ENCODE measurements at places on chromosomes 3 and 15. TPM values are rescaled to one million over a fixed set of nuclear protein-coding genes. Genes with fewer than 3 reads are reported as not detected.

DNA sequence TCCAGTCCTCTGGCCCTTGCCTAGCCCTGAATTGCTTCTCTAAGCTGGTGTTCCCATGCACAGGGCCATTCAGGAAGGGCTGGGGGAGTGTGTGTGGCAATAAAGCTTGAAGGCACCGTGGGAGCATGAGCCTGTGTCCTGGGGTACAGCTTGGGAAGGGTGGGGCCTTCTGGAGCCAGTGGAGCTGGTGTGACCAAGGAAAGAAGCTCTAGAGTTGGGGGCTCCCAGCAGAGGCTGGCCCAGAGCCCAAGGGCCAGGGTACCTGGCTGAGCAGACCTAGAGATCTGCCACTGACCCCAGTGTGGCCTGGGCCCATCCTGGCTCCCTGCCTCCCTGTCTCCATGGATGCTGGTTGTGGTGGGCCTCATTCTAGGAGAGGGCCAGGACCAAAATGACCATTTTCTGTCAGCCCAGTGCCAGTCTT lies 8.1 kb downstream of the ABTB1 start:
- DNase-seq: peak; percentile 5
- peaks cover 4% of the 10 kb centered on the region for H3K36me3 ChIP-seq

DNA sequence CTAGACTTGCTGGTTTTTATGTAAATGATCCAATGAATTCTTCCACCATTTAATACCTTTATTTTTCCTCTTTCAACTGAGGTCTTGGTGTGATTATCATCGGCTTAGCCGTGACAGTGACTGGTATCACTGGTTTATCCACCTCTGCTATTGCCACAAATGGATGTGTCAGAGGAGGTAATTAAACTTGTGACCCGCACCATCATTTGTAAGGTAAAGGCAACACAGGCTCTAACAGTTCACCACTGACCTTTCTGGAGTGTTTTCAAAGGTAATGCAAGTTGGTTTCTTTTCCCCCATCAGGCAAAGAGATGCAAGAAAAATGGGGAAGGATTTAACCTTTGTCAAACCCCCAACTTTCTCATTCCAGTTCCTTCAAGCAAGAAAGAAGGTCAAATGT lies 19.7 kb downstream of the SLC12A1 start:
- H3K4me3 ChIP-seq: no peak overlapping the region
- H3K27me3 ChIP-seq: peaks cover 5% of the 10 kb centered on the region

- peaks cover 33% of the 10 kb centered on the region for H3K4me1 ChIP-seq
- no peaks in the 10 kb centered on the region for H3K27me3 ChIP-seq
- H3K4me3 ChIP-seq: no peak overlapping the region
- peak; percentile 95 for DNase-seq
- H3K36me3 ChIP-seq: no peaks in the 10 kb centered on the region
Measured at GRCh38 chr3:44885618-44886017, 11.2 kb downstream of the TGM4 start.

GRCh38 chr3:33006571-33007286 lies 55.3 kb downstream of the CCR4 start:
- DNase-seq: no peak
- peaks cover 15% of the 10 kb centered on the region for H3K36me3 ChIP-seq
- H3K27ac ChIP-seq: no peak overlapping the region
- H3K27me3 ChIP-seq: no peaks in the 10 kb centered on the region

DNA sequence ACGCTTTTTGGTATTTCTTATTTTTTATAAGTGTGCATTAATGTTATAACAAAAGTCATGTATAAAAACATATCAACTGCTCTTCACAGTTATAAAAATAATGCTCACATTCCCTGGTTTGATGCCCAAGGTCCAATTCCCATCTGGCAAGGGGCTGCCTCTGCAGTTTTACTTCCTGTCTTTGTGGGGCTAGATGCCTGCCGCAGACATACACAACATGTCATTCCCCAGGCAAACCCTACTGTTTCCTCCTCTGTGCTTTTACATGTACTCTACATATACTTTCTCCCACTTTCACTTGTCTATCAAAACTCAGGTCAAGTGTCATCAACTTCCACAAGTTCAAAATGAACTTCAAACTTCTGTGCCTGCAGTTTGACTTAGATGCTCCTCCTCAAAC lies 60.5 kb upstream of the ETV5 start:
- no peak overlapping the region for H3K27ac ChIP-seq
- H3K27me3 ChIP-seq: no peaks in the 10 kb centered on the region
- H3K36me3 ChIP-seq: no peaks in the 10 kb centered on the region
- no peak overlapping the region for H3K4me3 ChIP-seq
- no peaks in the 10 kb centered on the region for H3K4me1 ChIP-seq

- no peaks in the 10 kb centered on the region for H3K4me1 ChIP-seq
- no peak overlapping the region for H3K27ac ChIP-seq
- H3K4me3 ChIP-seq: no peak overlapping the region
Measured at GRCh38 chr3:34075975-34076374, 277.5 kb downstream of the PDCD6IP start.

- peaks cover 88% of the 10 kb centered on the region for H3K4me1 ChIP-seq
- H3K27me3 ChIP-seq: no peaks in the 10 kb centered on the region
- H3K36me3 ChIP-seq: no peaks in the 10 kb centered on the region
- peak overlapping the region; percentile 98 for H3K27ac ChIP-seq
- DNase-seq: no peak
Measured at GRCh38 chr3:112650482-112650881, 9.5 kb upstream of the CCDC80 start.

- peak; percentile 80 for DNase-seq
- no peaks in the 10 kb centered on the region for H3K36me3 ChIP-seq
- peaks cover 5% of the 10 kb centered on the region for H3K27me3 ChIP-seq
- no peak overlapping the region for H3K4me3 ChIP-seq
- no peaks in the 10 kb centered on the region for H3K4me1 ChIP-seq
Measured at GRCh38 chr3:52792961-52793695, 1.5 kb upstream of the ITIH3 start.

- no peaks in the 10 kb centered on the region for H3K4me1 ChIP-seq
- no peak for DNase-seq
Measured at GRCh38 chr3:110708156-110708555, 363.5 kb upstream of the NECTIN3 start.

DNA sequence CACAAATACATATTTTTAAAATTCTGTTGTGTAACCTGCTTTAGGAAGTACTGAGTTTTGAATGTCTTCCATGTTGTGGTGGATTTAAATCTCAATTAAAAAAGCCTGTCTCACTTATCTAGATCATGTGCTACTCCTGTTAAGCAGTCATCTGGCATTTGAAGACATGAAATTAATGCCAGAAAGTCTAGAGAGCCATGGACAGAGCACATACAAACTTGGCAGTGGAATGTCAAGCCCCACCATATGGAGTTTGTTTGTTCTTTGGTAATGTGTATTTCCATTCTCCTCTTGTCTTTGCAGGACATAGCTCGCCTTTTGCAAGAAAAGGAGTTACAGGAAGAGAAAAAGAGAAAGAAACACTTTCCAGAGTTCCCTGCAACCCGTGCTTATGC lies 39.3 kb upstream of the UTS2B start:
- H3K27me3 ChIP-seq: no peaks in the 10 kb centered on the region
- H3K4me3 ChIP-seq: no peak overlapping the region
- DNase-seq: no peak
- peaks cover 14% of the 10 kb centered on the region for H3K36me3 ChIP-seq
- H3K27ac ChIP-seq: no peak overlapping the region

DNA sequence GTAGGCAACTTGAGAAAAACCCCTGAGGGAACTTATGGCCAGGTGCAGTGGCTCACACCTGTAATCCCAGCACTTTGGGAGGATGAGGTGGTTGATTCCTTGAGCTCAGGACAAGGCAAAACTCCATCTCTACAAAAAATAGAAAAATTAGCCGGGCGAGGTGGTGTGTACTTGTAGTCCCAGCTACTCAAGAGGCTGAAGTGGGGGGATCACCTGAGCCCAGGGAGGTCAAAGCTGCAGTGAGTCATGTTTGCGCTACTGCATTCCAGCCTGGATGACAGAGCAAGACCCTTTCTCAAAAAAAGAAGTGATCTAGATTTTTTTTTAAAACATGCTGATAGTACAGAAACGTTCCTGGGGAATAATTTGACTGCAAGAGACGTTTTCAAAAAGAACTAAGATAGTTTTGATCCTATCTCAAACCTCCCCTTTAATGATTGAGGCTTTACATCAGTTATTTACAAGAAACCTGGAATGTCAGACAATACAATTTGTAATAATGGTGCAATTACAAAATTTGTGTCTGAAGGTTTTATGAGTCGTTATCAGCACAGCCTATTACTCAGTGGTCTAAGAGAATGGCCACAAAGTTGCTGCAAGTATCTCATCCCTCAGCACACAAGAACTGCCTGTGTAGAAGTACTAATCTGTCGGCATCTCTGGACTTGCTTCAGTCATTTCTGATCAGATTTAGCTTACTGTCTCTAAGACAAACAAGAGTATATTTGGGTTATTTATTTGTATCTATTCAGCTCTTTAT lies 32.2 kb upstream of the KLHL25 start:
- no peaks in the 10 kb centered on the region for H3K36me3 ChIP-seq
- no peak overlapping the region for H3K27ac ChIP-seq
- H3K4me1 ChIP-seq: no peaks in the 10 kb centered on the region

DNA sequence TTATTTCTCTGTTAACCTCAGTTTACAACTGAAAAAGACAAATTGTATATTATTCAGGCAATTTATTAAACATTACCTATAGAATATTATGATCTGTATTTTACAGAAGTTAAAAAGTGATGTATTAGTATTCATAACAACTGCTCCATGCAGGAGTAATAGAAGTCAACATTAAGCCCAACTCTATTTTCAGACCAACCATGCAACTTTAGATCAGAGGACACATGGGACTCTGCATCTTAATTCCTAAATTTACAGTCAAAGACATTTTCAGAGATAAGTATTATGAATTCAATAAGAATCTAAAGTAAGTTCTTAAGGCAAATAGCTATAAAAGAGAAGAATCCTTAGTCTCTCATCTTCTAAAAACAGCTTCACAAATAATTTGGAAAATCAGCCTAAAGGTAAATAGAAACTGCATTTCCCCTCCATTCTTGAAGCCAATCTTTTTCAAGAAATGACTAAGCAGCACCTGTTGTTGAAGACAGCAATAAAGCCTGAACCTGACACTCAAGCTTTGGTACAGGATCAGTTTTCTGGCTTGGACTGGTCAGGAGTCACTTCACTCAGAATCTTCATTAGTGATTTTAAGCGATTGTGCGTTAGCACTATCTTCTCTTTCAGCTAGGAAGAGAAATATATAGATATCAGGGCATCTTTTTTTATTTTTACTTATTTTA lies 23.0 kb downstream of the OIP5 start:
- no peak for DNase-seq
- no peak overlapping the region for H3K4me3 ChIP-seq
- H3K4me1 ChIP-seq: no peaks in the 10 kb centered on the region
- H3K36me3 ChIP-seq: peaks cover 2% of the 10 kb centered on the region

DNA sequence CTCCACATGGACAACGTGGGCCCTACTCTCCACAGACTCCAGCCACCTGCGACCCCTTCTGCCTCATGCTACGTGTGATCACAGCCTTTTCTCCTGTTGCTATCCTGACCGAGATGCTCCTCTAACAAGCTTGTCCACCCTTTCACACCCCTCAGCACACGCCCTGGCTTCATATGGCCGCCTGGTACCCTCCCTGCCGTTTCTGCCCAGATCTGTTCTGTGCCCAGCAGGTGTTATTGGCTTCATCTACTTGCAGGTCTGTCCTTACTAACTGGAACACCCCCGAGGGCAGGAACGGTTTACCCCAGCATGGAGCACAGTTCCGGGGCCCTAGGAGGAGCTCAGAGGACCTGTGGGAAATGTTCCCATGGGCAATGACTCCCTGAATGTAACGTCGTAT lies 9.9 kb downstream of the CHAC1 start:
- H3K4me3 ChIP-seq: no peak overlapping the region
- no peak overlapping the region for H3K27ac ChIP-seq
- H3K36me3 ChIP-seq: no peaks in the 10 kb centered on the region
- DNase-seq: no peak

GRCh38 chr3:186401556-186401955 lies 39.5 kb upstream of the DGKG start:
- H3K4me1 ChIP-seq: no peaks in the 10 kb centered on the region
- no peak overlapping the region for H3K27ac ChIP-seq
- H3K4me3 ChIP-seq: no peak overlapping the region
- H3K27me3 ChIP-seq: peaks cover 5% of the 10 kb centered on the region
- no peak for DNase-seq

GRCh38 chr3:52539010-52539653 lies 2.7 kb downstream of the UQCC5 start:
- no peaks in the 10 kb centered on the region for H3K27me3 ChIP-seq
- H3K27ac ChIP-seq: no peak overlapping the region
- H3K4me1 ChIP-seq: peaks cover 39% of the 10 kb centered on the region
- H3K4me3 ChIP-seq: peak overlapping the region; percentile 32

GRCh38 chr3:167125612-167126407 lies 254.3 kb downstream of the ZBBX start:
- no peaks in the 10 kb centered on the region for H3K27me3 ChIP-seq
- H3K4me3 ChIP-seq: no peak overlapping the region
- no peaks in the 10 kb centered on the region for H3K36me3 ChIP-seq
- H3K27ac ChIP-seq: no peak overlapping the region
- no peak for DNase-seq

DNA sequence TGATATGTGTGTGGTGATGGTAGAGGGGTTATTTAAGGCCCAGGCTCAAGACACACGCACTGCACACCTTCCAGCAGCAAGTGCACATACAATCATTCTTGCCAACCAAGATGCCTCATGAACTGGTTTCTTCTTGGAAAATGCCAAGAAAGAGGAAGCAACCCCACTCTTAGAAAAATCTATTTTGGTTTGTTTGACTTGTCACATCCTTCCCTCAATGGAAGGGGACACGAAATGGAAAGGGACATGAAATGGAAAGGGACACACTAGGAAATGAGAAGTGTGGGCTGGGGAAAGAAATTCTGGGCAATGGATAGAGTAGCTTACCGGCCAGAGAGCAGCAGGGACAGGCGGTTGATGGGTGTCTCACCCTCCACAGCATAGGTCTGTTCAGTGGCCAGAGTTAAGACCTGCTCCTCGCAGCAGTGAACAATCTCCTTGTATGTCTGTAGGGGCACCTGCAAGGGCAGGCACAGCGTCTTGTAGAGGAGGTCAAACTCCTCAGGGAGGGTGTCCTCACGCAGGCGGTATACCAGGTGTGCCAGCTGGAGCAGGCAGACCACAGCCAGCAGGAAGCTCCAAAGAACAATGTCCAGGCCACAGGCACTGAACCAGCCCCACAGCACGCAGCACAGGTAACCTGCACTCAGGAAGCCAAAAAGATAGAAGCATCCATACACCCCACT lies 640 bp downstream of the POPDC2 start:
- H3K27me3 ChIP-seq: no peaks in the 10 kb centered on the region
- no peaks in the 10 kb centered on the region for H3K36me3 ChIP-seq
- peaks cover 37% of the 10 kb centered on the region for H3K4me1 ChIP-seq

DNA sequence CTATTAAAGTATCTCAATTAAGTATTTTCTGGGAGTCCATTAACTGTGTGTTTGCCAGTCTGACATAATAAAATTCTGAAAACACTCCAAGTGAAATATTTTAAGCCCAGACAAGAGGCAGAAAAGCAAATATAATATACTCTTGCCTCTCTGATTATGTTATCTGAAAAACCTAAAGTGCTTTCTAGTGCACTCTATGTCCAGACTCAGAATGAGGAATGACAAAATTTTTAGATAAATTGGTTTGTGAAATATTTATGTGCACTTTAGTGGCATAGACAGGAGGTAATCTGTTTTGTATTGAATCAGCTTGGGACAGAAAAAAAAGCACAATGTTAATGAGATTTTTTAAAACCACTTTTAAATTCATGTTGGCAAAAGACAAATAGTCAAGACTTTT lies 508.2 kb upstream of the SUCLG2 start:
- no peak overlapping the region for H3K4me3 ChIP-seq
- no peaks in the 10 kb centered on the region for H3K36me3 ChIP-seq
- no peaks in the 10 kb centered on the region for H3K27me3 ChIP-seq

Gene SRGAP3
- 4.7 TPM for total RNA-seq

Gene SPTBN5
- 0.36 TPM for total RNA-seq

Gene ANKRD34C
- total RNA-seq: not detected

Gene MAPKBP1
- total RNA-seq: 25.6 TPM

Gene ZNF501
- 7.2 TPM for total RNA-seq

Gene ASB14
- total RNA-seq: not detected

Gene MESP1
- under 0.01 TPM for total RNA-seq

Data from osteoblast (primary cell).